Pancreas (tissue), 10 donors: ENCODE measurements at places on chromosomes 4 and X.
A peak's percentile ranks its signal among the peaks of the same experiment; 100 is the strongest.

DNA sequence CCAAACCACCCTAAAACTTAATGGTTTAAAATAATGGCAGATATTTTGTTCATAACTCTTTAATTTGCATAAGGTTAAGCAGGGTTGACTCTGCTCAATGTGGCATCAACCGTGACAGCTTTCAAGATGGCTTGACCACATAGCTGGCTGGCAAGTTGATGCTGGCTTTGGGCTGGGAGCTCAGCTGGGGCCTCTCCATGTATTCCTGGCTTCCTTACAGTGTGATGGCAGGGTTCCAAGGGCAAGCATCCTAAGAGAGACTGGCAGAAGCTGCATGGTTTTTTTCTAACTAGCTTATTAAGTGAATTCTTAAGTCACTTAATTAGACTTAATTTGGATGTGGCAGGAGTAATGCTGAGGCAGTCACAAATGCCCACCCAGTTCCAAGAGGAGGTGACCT is 4.5 kb downstream of the RP2 start:
- H3K27ac ChIP-seq: no peak overlapping the region
- no peak for DNase-seq
- no peaks in the 10 kb centered on the region for H3K4me1 ChIP-seq
- peaks cover 6% of the 10 kb centered on the region for H3K27me3 ChIP-seq
- no peak overlapping the region for H3K4me3 ChIP-seq

- H3K4me3 ChIP-seq: no peak overlapping the region
- no peaks in the 10 kb centered on the region for H3K4me1 ChIP-seq
- H3K27me3 ChIP-seq: no peaks in the 10 kb centered on the region
These were observed 25.2 kb downstream of the PDGFRA start for GRCh38 chr4:54254116-54254914.

GRCh38 chr4:19051831-19052230 is 1030.3 kb upstream of the LCORL start:
- no peaks in the 10 kb centered on the region for H3K36me3 ChIP-seq
- DNase-seq: no peak
- H3K27me3 ChIP-seq: no peaks in the 10 kb centered on the region

GRCh38 chrX:26783512-26784225 is 567.7 kb downstream of the MAGEB5 start:
- no peaks in the 10 kb centered on the region for H3K27me3 ChIP-seq
- H3K4me1 ChIP-seq: no peaks in the 10 kb centered on the region
- no peak overlapping the region for H3K4me3 ChIP-seq

GRCh38 chr4:138200236-138200590 is 41.9 kb downstream of the SLC7A11 start:
- H3K27me3 ChIP-seq: no peaks in the 10 kb centered on the region
- no peaks in the 10 kb centered on the region for H3K36me3 ChIP-seq
- no peak overlapping the region for H3K4me3 ChIP-seq
- peaks cover 3% of the 10 kb centered on the region for H3K4me1 ChIP-seq
- peak overlapping the region; percentile 73 for H3K27ac ChIP-seq

DNA sequence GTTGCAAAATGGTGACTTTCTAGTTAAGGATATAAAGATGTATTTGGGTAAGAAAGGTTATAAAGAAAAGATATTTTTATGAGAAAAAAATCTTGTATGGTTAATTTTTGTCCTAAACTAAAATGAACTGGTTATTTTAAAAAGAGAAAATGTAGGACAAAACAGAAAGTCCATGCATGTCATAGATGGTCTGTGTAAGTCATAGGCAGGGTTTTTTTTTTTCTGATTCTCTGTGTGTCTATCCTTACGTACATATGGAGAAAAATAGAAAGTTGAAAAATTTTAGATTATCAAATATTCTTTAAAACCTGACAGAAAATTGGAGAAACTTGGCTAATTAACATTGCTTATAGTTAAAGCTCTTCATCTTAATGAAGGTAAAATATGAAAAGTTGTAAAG is 493.4 kb downstream of the IQCM start:
- H3K4me1 ChIP-seq: no peaks in the 10 kb centered on the region
- no peak overlapping the region for H3K27ac ChIP-seq
- no peaks in the 10 kb centered on the region for H3K27me3 ChIP-seq
- H3K36me3 ChIP-seq: no peaks in the 10 kb centered on the region
- DNase-seq: no peak

- H3K36me3 ChIP-seq: no peaks in the 10 kb centered on the region
- H3K4me1 ChIP-seq: no peaks in the 10 kb centered on the region
- DNase-seq: no peak
- H3K27me3 ChIP-seq: no peaks in the 10 kb centered on the region
- H3K27ac ChIP-seq: no peak overlapping the region
- no peak overlapping the region for H3K4me3 ChIP-seq
These were observed 835.2 kb upstream of the PCDH10 start for GRCh38 chr4:132313852-132314251.

DNA sequence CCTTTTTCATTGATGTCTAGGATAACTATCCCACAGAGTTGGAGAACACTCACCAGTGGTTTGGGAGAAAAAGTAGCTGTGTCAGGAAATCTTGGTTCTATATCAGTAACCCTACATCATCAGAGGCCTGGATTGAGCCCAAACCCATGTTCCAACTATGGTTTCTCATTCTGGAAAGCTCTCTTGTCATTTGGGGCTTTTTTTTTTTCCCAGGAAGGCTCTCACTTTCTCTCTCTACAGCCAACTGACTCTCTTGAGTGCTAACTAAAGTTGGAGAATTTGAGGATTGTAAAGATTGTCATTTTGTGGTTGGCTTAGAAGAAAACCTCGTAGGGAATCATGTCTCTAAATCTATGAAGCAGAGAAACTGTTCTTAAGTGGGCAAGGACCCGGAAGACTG is 228.2 kb upstream of the DIPK2B start:
- no peaks in the 10 kb centered on the region for H3K4me1 ChIP-seq
- no peak overlapping the region for H3K4me3 ChIP-seq
- peaks cover under 1% of the 10 kb centered on the region for H3K27me3 ChIP-seq
- H3K27ac ChIP-seq: no peak overlapping the region
- H3K36me3 ChIP-seq: no peaks in the 10 kb centered on the region

- no peak for DNase-seq
- no peaks in the 10 kb centered on the region for H3K27me3 ChIP-seq
- H3K4me3 ChIP-seq: no peak overlapping the region
- H3K36me3 ChIP-seq: no peaks in the 10 kb centered on the region
- H3K4me1 ChIP-seq: no peaks in the 10 kb centered on the region
These were observed 566.3 kb downstream of the STPG2 start for GRCh38 chr4:97577004-97577403.

- H3K36me3 ChIP-seq: no peaks in the 10 kb centered on the region
- peaks cover 78% of the 10 kb centered on the region for H3K4me1 ChIP-seq
- peak overlapping the region; percentile 44 for H3K27ac ChIP-seq
- DNase-seq: peak; percentile 51
These were observed 13.9 kb downstream of the SCARB2 start for GRCh38 chr4:76199664-76200211.

- H3K27ac ChIP-seq: no peak overlapping the region
- DNase-seq: no peak
- H3K36me3 ChIP-seq: no peaks in the 10 kb centered on the region
- H3K27me3 ChIP-seq: no peaks in the 10 kb centered on the region
These were observed 192.9 kb downstream of the ARHGAP10 start for GRCh38 chr4:147924604-147925412.

GRCh38 chrX:78199851-78200250 is 60.4 kb upstream of the TAF9B start:
- H3K27ac ChIP-seq: no peak overlapping the region
- H3K4me3 ChIP-seq: no peak overlapping the region
- no peaks in the 10 kb centered on the region for H3K4me1 ChIP-seq
- H3K27me3 ChIP-seq: no peaks in the 10 kb centered on the region
- no peaks in the 10 kb centered on the region for H3K36me3 ChIP-seq
- no peak for DNase-seq

DNA sequence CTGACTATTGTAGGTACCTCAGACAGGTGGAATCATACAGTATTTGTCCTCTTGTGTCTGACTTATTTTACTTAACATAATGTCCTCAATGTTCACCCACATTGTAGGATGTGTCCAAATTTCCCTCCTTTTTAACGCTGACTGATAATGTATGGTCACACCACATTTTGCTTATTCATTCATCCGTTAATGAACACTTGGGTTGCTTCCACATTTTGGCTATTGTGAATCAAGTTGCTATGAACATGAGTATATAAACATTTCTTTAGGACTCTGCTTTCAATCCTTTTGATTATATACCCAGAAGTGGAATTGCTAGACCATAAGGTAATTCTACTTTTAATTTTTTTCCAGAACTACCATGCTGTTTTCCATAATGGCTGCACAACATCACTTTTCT is 87.0 kb upstream of the NDP start:
- no peak overlapping the region for H3K4me3 ChIP-seq
- no peaks in the 10 kb centered on the region for H3K4me1 ChIP-seq
- no peak overlapping the region for H3K27ac ChIP-seq
- H3K36me3 ChIP-seq: no peaks in the 10 kb centered on the region
- DNase-seq: no peak
- no peaks in the 10 kb centered on the region for H3K27me3 ChIP-seq

- no peak overlapping the region for H3K4me3 ChIP-seq
- no peaks in the 10 kb centered on the region for H3K4me1 ChIP-seq
- H3K27me3 ChIP-seq: no peaks in the 10 kb centered on the region
- no peaks in the 10 kb centered on the region for H3K36me3 ChIP-seq
- no peak for DNase-seq
These were observed 201.4 kb downstream of the SPOCK3 start for GRCh38 chr4:167032871-167033270.

- peaks cover 7% of the 10 kb centered on the region for H3K4me1 ChIP-seq
- no peaks in the 10 kb centered on the region for H3K27me3 ChIP-seq
- peak; percentile 21 for DNase-seq
- peak overlapping the region; percentile 59 for H3K27ac ChIP-seq
- H3K36me3 ChIP-seq: peaks cover 12% of the 10 kb centered on the region
These were observed 1.1 kb downstream of the OCIAD2 start for GRCh38 chr4:48905363-48906015.

DNA sequence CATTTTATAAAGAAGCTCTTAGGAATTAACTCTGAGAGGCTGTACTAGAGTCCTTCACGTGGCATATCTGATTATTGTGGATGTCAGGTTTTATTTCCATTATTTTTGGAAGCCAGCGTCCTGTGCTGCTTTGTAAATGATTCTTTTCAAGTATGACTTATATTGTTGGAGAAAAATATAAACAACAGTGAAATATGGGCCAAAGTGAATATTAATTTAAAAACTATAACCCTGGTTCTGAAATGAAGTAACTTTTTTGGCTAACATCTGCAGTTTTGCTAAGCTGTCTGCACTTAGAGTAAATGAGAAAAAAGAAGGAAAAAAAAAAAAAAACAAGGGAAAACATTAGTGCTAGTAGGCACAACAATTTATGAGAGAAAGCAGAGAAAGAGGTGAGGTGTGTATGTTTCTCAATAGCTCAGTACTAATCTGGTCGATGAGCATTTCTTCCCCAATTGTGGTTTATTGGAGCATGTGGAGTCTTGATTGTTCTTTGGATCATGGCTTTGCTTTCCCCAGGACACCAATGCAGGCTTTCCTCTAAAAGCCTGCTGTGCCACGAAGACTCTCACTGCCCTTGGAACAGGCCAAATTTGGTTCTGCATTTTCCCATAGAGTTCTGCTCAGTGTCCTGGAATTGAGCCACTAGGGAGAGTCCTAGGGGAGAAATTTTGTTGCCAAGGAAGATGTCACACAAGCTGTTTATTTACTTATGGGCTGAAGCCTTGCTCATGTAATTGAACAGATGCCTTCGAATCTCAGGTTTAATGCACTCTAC is 273.3 kb downstream of the DKK2 start:
- H3K27me3 ChIP-seq: no peaks in the 10 kb centered on the region
- no peak overlapping the region for H3K27ac ChIP-seq
- no peaks in the 10 kb centered on the region for H3K36me3 ChIP-seq
- H3K4me1 ChIP-seq: no peaks in the 10 kb centered on the region
- H3K4me3 ChIP-seq: no peak overlapping the region

GRCh38 chrX:33138677-33139249 is 72.6 kb downstream of the DMD start:
- H3K27me3 ChIP-seq: no peaks in the 10 kb centered on the region
- no peak overlapping the region for H3K27ac ChIP-seq
- no peak overlapping the region for H3K4me3 ChIP-seq

- H3K27me3 ChIP-seq: no peaks in the 10 kb centered on the region
- H3K4me1 ChIP-seq: peaks cover 24% of the 10 kb centered on the region
- H3K36me3 ChIP-seq: no peaks in the 10 kb centered on the region
- peak; percentile 96 for DNase-seq
- H3K27ac ChIP-seq: peak within 1 kb of the TSS; percentile 100
These were observed at the start of gene DDX3X for GRCh38 chrX:41333744-41334362. Gene DDX3X, plus strand, starts transcription at chrX:41334162. Its CDS starts 91 bp downstream, at chrX:41334253.

GRCh38 chr4:48119646-48120045 is 14.4 kb downstream of the TXK start:
- no peaks in the 10 kb centered on the region for H3K4me1 ChIP-seq
- H3K27me3 ChIP-seq: no peaks in the 10 kb centered on the region
- no peak overlapping the region for H3K27ac ChIP-seq
- no peaks in the 10 kb centered on the region for H3K36me3 ChIP-seq
- no peak for DNase-seq
- no peak overlapping the region for H3K4me3 ChIP-seq
